Astrocyte of the spinal cord (primary cell): ENCODE measurements at places on chromosomes 5 and 9.

DNA sequence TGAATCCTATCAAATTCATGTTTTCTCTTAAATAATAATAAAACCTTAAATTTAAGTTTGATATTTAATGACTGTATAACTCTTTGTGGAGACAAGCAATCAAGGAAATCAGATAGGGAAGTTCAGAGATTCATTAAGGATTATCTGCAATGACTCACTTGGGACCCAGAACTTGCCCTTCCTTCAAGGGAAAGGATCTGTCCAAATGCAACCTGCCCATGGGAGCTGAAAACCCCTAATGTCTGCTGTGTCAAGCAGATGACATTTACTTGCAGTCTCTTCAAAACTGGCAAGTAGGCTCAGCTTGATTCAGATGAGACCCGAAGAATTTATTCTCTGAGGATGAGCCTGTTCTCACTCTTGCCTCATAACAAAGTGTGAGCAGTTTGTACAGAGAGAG, 1577.6 kb downstream of the EFNA5 start:
- no peak for DNase-seq

- no peak for DNase-seq
Measured at GRCh38 chr9:12368569-12368968, 324.6 kb upstream of the TYRP1 start.

DNA sequence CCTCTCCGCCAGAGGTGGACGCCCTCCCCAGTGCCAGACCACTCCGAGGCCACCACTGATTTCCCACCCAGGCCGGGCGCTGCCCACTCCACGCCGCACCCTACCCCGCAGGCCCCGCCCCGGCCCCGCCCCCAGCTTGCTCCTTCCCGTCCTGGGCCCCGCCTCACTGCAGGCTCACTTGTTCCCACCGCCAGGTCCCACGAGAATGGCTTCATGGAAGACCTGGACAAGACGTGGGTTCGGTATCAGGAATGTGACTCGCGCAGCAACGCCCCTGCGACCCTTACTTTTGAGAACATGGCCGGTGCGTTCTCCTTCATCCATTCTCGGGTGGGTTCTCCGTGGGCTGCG, 6.5 kb downstream of the LRRC26 start:
- no peak for DNase-seq

DNA sequence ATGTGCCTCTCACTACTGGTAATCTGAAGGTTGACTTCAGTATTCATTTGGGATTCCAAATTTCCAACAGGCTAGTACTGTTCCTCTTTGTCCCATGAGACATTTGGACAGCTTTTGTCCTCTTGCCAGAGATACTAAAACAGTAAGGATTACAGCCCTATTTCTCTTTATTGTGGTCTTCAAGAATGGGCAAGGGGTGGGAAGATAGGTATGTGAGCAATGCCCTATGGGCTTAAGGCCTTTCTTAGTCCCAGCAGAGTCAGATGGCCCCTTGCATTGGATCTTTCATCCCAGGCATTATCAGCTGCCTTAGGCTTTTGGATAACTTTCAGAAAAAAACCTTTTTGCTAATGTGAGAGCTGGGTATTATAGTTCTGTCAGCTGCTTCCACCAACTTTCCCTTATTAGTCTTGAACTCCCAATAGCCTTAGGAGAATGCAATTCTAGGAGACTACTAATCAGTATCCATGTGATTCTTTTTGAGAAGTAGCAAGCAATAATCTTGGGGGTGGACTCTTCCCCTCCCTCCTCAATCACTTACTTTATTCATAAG, 361.1 kb upstream of the NUDT12 start:
- DNase-seq, result no peak

- no peak for DNase-seq
Measured at GRCh38 chr9:100084128-100084453, 14.7 kb downstream of the ERP44 start.

DNA sequence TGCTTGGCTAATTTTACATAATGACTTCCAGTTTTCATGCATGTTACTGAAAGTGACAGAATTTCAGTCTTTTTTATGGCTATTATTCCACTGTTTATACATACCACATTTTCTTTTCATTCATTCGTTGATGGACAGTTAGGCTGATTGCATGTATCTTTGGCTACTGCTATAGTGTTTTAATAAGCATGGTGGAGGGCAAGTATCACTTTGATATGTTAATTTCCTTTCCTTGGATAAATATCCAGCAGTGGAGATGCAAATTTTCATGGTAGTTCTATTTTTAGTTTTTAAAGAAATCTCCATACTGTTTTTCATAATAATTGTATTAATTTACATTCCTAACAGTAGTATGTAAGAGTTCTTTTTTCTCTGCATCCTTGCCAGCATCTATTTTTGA, 297.9 kb downstream of the PRR16 start:
- DNase-seq, result no peak

DNA sequence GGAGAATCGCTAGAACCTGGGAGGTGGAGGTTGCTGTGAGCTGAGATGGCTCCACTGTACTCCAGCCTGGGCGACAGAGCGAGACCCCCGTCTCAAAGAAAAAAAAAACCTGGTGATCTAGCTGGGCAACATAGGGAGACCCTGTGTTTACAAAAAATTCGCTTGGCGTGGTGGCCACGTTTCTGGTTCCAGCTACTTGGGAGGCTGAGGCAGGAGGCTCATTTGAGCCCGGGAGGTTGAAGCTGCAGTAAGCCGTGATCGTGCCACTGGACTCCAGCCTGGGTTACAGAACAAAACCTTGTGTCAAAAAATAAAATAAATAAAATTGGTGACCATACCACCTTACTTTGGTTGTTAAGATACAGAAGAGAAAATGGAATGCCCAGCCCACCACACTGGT, 1.8 kb upstream of the HNRNPAB start:
- no peak for DNase-seq
